Fibroblast of mammary gland (primary cell): ENCODE measurements at places on chromosomes 4 and X.

GRCh38 chr4:148255344-148255720 is 186.9 kb downstream of the NR3C2 start:
- DNase-seq: no peak

- DNase-seq: no peak
These were observed 231.3 kb upstream of the CXXC4 start for GRCh38 chr4:104726002-104726401.

DNA sequence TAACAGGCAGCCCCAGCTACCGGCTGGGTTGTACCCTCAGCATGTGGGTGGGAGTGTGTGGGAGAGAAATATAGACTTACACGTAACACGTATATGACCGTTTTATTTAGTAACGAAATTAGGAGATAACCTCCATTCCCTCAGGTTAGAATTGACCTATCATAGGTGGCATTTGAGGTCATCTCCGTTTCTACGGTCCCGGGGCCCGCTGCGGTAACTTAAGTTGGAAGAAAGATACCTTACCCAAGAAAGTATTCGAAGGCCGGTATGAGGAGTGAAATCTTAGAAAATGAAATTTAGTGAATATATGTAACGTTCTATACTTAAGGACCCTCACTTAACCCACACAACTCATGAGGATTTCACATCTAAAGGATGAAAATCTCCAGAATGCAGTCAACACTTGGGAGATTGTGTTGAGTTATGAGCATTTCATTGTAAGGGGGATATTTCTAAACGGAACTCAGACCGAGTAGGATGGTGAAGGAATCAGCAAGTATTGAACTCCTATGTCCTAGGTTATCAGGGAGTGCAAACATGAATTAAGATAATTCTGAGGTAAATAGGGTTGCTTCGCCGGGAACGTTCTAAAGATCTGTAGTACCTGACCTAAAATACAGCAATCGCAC is 891 bp downstream of the CISD2 start:
- no peak for DNase-seq

- DNase-seq: no peak
These were observed 233.3 kb downstream of the STPG2 start for GRCh38 chr4:97910005-97910404.
